Sigmoid colon (tissue), 7 donors: ENCODE measurements at places on chromosomes 5 and 9. TPM values are rescaled to one million over a fixed set of nuclear protein-coding genes. Genes with fewer than 3 reads are reported as not detected.

Gene SPATA9
- total RNA-seq, result not detected

Gene FBLL1
- not detected for total RNA-seq

Gene MLANA
- not detected for total RNA-seq

DNA sequence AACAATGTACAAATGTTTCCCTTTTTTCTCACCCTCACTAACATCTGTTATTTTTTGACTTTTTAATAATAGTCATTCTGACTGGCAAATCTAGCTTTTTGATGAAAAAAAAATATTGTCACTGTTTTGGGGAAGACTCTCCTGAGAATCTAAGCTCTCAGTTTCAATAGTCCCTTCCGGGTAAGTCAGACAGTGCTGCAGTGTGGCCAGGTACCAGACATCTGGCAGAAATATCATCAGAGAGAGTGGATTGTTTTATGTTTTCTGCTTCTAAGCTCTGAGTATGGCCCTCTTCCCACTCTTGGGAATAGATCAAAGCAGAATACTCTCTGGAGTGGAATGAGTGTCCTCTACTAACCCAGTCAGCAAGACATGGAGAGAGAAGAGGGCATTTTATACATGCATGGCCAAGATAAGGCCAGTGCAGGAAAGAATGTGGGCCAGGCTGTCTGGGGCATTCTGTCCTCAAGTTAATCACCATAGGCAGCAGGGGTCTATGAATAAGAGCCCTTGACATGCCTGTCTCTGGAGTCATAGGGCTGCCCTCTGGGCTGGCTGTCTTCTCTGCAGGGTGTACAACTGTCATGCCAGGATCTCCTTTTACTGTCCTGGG, 38.5 kb upstream of the OR2S2 start:
- H3K4me3 ChIP-seq, result no peak overlapping the region
- H3K36me3 ChIP-seq, result no peaks in the 10 kb centered on the region
- peaks cover 8% of the 10 kb centered on the region for H3K27me3 ChIP-seq
- DNase-seq, result no peak

DNA sequence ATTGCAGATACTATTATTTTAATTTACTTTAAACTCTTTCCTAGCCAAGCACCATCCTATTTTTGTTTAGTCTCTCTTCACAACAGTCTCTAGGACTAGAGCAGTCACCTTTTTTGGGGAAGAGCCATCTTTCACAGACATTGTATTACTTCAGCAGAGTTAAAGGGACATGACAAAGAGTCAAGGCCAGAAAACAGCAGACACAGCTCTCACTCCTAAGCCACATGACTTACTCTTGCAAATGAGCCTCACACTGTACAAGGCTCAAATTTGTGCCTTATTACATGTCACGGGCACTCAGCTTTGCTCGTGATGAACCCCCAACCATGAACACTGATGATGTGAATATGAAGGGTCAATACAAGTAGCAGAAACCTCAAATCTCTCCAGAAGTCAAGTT, 104.3 kb downstream of the ZNF608 start:
- H3K36me3 ChIP-seq, result no peaks in the 10 kb centered on the region
- H3K27me3 ChIP-seq, result no peaks in the 10 kb centered on the region
- no peak for DNase-seq
- no peak overlapping the region for H3K27ac ChIP-seq
